CD4-positive, alpha-beta T cell treated with Interleukin-12 subunit alpha and Interleukin-12 subunit beta, for 1 hour (primary cell): ENCODE measurements at places on chromosomes 1 and 21.

- DNase-seq: no peak
Observed at GRCh38 chr1:65083263-65083896, 64.6 kb upstream of the AK4 start.

- no peak for DNase-seq
Observed at GRCh38 chr1:164754088-164754600, 195.2 kb downstream of the PBX1 start.

GRCh38 chr1:186094172-186094571 lies 280.9 kb downstream of the TPR start:
- no peak for DNase-seq

DNA sequence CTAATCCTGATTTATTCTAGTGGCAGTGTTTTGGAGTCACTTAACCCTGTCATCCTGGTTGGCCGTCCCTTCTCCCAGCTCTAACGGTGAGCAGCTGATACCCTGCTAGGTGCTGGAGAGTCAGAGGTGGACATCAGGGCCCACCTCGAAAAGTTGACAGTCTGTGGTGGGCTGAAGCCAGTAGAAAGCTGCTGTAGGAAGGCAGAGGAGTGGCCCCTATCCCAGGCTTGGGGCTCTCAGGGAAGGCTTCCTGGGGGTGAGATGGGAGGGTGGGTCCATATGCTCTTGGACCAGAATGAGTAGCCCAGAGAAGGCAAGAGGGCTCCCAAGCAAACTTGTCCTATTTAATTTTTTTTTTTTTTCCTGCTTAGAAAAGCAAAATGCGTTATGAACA lies 475 bp upstream of the RPL5 start:
- DNase-seq: no peak

- DNase-seq: no peak
Observed at GRCh38 chr1:100482167-100482566, 55.8 kb upstream of the GPR88 start.

- no peak for DNase-seq
Observed at GRCh38 chr1:17654519-17654918, 100.6 kb upstream of the ACTL8 start.

DNA sequence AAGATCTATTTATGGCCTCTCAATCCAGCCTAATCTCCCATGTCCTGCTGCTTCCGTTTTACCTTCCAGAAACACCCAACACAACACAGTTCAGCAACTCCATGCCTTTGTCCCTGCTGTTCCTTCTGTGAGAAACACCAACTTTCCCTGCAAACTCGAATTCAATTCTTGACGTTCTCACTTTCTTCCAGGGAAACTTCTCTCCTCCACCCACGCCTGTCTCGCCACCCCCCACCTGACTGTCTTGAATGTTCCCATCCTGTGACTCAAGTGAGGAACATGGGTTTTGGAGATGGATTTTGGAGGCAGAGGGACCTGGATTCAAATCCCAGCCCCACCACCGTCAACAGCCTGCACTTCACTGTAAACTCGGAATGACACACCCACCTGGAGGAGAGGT lies 44.8 kb downstream of the GRHL3 start:
- DNase-seq: no peak

GRCh38 chr1:25549273-25550154 lies 6.1 kb downstream of the LDLRAP1 start:
- peak; percentile 74 for DNase-seq
